T follicular helper cell (primary cell): ENCODE measurements at places on chromosomes 3 and 15.

DNA sequence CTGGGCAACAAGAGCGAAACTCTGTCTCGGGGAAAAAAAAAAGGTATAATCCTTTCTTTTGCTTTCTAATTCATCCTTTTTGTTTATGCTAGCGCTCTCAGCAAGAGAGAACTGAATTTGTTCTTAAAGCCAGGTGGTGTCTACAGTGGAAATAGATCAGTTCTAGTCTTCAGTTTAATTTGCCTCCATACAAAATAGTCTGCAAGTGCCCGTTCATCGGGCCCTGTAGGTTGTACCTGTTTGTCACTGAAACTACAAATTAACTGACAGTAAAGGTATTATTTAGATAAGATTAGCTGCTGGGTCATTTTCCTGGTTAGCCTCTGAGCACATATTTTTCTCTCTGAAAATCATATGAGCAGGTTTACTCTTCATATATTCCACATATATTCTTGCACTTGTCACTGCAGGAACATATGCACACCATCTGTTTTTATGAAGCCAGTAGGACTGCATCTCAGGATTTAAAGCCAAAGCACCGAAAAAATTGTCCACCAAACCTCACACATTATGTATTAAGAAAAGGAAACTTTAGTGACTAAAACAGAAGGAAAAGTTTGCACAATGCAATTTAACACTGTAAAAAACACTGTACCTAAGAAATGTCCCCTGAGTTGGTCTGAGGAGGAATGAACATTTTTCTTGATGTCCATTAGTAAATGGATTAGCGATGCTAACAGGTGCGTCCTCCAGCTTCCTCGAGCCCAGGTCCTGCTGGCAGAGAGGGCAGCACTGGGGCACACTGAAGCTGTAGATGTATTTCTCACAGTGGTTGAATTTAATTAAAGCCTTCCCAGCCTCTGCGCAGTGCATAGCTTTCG lies 437 bp downstream of the MKRN2OS start:
- no peak for DNase-seq

GRCh38 chr3:18556001-18556408 lies 130.9 kb upstream of the SATB1 start:
- no peak for DNase-seq

- DNase-seq = no peak
Measured at GRCh38 chr15:88493844-88494243, 26.3 kb downstream of the MRPS11 start.

GRCh38 chr3:46845397-46845859 lies 17.8 kb downstream of the MYL3 start:
- no peak for DNase-seq

GRCh38 chr15:48190932-48191573 lies 412 bp upstream of the CTXN2 start:
- DNase-seq = peak; percentile 3

DNA sequence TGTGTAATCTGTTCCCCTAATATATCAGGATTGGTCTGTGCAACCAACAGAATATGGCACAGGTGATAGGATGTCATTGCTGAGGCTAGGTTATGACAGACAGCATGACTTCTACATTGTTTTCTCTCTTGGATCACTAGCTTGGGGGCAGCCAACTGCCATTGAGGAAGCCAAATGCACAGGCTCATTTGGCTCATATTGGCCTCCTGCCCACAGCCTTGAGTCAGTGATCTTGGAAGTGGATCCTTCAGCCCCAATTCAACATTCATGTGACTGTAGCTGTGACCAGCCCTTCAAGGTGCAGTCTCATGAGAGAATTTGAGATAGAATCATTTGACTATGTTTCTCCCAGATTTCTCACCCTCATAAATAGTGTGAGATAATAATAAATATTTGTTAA lies 675.6 kb downstream of the GRM7 start:
- no peak for DNase-seq

- no peak for DNase-seq
Measured at GRCh38 chr3:152399374-152399773, 130.6 kb downstream of the MBNL1 start.

DNA sequence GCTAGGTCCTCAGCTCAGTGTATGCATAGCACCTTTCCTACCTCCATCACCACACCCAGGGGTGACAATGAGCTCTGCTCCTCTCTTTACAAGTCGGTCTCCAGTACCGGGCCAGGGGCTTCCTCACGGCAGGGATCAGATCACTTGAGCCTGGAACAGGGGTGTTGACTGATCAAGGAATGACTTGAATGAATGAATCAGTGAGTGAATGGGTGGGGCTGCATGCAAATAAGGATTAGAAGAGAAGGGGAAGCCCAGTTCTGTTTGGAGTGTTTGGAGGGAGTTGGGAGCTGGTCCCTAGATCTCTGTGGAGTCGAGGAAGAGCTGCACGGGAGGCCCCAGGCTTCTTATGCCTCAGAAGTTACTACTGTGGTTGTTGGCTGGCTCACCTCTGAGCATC lies 87.0 kb downstream of the TMEM266 start:
- DNase-seq = no peak

DNA sequence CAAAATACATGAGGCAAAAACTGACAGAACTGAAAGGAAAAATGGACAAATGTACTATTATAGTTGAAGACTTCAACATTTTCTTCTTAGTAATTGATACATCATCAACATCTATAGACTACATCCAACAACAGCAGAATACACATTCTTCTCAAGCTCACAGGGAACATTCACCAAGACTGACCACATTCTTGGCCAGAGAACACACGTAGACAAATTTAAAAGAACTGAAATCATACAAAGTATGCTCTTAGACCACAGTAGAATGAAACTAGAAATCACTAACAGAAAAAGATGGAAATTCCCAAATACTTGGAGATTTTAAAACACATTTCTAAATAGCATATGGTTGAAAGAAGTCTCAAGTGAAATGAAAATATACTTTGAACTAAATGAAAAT lies 55.1 kb upstream of the NSMCE3 start:
- DNase-seq = no peak

DNA sequence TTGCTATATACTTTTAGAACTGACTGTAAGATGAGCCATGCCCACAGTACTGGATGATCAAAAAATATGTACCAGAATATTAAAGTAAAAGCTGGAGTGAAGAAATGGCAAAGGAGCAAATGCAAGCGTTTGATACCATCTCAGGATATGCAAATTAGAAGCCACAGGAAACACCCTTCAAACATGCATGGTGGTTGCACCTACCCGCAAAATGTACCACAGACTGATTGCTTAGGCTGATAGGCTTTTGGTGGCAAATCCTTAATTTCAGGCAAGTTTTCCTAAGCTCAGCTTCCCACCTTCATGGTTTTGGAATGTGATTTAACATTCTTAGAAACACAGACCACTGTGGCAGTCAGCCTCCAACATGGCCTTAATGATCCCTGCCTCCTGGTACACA lies 149.0 kb downstream of the PDZRN3 start:
- no peak for DNase-seq

DNA sequence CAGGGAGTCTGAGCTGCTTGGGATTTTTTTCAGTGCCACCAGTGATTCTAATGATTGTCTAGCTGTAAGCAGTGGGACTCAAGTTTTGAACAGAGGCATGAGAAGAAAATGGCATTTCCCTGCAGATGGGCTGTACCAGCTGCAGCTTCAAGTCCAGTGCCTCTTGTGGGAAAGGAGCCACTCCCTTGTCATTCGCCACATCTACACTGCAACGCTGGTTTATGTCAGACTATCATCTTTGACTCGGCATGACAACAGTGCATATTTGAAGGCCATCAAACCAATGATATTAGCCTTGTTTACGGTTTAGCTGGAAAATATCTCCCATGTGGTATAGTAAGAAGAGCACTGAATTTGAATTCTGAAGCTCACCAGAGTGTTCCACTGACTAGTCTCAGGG lies 22.2 kb downstream of the SCG5 start:
- DNase-seq = no peak

GRCh38 chr3:9864200-9864927 lies 15.7 kb downstream of the CIDEC start:
- no peak for DNase-seq

GRCh38 chr3:186315581-186316354 lies 46.3 kb downstream of the DGKG start:
- DNase-seq = no peak

DNA sequence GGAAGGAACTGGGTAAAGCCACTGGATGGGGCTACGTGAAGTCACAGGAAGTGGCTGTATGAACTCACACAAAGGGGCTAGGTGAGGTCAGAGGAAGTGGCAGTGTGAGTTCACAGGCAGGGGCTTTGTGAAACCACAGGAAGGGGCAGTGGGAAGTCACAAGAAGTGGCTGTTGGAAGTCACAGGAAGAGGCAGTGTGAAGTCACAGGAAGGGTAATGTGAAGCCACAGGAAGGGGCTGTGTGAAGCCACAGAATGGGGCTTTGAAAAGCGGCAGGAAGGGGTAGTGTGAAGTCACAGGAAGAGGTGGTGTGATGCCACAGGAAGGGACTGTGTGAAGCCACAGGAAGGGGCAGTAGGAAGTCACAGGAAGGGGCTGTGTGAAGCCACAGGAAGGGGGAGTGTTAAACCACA lies 34.6 kb downstream of the GASK1A start:
- DNase-seq = no peak

GRCh38 chr3:46368569-46368968 lies 2.2 kb upstream of the CCR5 start:
- peak; percentile 19 for DNase-seq

DNA sequence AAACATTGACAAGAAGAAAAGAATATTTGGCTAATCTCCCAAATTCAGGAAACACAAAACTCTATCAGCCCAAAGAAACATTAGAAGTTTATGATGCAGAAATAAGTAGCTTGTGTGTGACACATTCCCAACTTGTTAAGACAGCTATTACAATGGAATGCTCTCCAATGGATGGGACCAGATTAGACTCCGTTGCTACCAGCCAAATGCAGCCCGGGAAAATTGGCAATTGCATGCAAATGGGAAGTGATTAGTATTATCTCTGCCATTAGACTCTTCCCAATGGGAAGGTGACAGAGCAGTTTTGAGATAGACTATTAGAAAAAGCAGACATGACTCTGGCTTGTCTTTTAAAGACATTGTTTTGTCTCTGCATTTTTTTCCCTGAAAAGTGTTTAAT lies 37.4 kb upstream of the KCNMB2 start:
- DNase-seq = no peak

- DNase-seq = no peak
Measured at GRCh38 chr3:64161481-64161952, 63.7 kb downstream of the PRICKLE2 start.

GRCh38 chr3:183980403-183980802 lies 37.3 kb downstream of the ABCC5 start:
- DNase-seq = no peak

GRCh38 chr3:100899440-100900091 lies 93.7 kb downstream of the ABI3BP start:
- no peak for DNase-seq

- no peak for DNase-seq
Measured at GRCh38 chr3:184986366-184986889, 166.4 kb downstream of the C3orf70 start.

GRCh38 chr3:6770397-6770690 lies 90.6 kb upstream of the GRM7 start:
- no peak for DNase-seq

GRCh38 chr15:76168237-76168984 lies 108.6 kb downstream of the TMEM266 start:
- no peak for DNase-seq

DNA sequence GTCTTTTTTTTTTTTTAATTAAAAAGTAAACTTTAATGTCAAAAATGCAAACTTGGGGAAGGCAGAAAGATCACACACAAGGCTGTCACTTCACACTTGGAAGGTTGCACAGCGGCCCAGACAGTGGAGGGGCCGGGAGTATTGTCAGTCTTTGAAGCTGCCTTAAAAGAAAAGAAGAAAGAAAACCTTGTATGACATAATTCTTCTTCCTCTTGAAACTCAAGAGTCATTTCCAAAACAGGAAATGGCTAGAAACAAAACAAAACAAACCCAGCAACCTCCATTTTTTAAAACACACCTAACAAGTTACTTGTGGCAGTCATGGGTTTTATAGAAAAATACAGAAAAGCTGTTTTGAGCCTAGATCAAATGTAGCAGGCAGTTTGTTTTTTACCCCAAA lies 68.1 kb upstream of the MAGI1 start:
- DNase-seq = no peak
